H1 (cell line): ENCODE measurements at places on chromosomes 11 and 22. TPM values are rescaled to one million over a fixed set of nuclear protein-coding genes. Genes with fewer than 3 reads are reported as not detected.
A peak's percentile ranks its signal among the peaks of the same experiment; 100 is the strongest.

SLC22A25 gene
- polyA plus RNA-seq, result not detected in 2 replicates

RAG1 gene
- 0.13 and 0.14 TPM in 2 replicates for polyA plus RNA-seq

DEAF1 gene
- 47.3 and 64.7 TPM in 2 replicates for polyA plus RNA-seq

TBX10 gene
- polyA plus RNA-seq, result 0.09 and 0.17 TPM in 2 replicates

RTN4RL2 gene
- 11.4 and 17.3 TPM in 2 replicates for polyA plus RNA-seq

SCGB2A2 gene
- not detected in 2 replicates for polyA plus RNA-seq

MAJIN gene
- polyA plus RNA-seq, result not detected in 2 replicates

SLC22A6 gene
- not detected in 2 replicates for polyA plus RNA-seq

MACROD1 gene
- 34.1 and 107 TPM in 2 replicates for polyA plus RNA-seq

- DNase-seq, result no peak
Observed at GRCh38 chr22:42957958-42958357, 57.0 kb downstream of the PACSIN2 start.

DNA sequence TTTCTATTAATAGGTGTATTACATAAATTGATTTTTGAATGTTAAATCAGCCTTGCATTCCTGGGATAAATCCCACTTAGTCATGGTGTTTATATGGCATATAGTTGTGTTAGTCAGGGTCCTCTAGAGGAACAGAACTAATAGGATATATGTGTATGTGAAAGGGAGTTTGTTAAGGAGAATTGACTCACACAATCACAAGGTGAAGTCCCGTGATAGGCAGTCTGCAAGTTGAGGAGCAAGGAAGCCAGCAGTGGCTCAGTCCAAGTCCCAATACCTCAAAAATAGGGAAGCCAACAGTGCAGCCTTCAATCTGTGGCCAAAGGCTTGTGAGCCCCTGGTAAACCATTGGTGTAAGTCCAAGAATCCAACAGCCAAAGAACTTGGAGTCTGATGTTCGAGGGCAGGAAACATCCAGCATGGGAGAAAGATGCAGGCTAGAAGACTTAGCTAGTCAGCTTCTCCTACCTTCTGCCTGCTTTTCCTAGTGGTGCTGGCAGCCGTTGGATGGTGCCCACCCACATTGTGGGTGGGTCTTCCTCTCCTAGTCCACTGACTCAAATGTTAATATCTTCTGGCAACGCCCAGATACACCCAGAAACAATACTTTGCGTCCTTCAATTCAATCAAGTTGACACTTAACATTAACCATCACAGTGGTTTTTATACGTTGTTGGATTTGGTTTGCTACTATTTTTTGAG is 12.9 kb downstream of the SFI1 start:
- no peak for DNase-seq

GRCh38 chr11:78420255-78420764 is 2.7 kb upstream of the GAB2 start:
- DNase-seq, result no peak

GRCh38 chr22:44659140-44659539 is 42.9 kb upstream of the PRR5 start:
- no peak for DNase-seq

DNA sequence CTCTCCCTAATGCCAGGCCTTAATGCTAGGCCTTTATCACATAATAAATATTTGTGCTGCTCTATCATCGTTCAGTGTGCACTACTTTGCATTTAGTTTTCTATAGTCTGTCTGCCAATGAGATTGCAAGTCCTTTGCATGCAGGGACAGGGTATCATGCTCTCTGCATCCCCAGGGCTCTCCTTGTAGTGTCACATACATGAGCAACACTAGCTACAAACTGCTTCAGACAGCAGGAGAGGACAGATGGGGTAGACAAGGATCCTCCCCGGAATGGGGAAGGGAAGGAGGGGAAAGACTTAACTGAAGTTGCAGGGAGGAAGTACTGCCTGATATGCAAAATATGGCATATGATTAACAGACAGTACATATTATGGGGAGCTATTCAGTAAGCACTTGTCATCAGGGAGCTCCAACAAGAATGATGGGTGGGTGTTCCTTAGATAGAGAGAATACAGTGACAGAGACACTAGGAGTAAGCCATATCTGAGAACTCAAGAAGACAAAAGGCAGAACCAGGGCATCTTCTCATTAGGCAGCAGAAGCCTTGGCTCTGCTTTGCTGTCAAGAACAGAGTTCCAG is 42.8 kb downstream of the ZNF202 start:
- no peak for DNase-seq

DNA sequence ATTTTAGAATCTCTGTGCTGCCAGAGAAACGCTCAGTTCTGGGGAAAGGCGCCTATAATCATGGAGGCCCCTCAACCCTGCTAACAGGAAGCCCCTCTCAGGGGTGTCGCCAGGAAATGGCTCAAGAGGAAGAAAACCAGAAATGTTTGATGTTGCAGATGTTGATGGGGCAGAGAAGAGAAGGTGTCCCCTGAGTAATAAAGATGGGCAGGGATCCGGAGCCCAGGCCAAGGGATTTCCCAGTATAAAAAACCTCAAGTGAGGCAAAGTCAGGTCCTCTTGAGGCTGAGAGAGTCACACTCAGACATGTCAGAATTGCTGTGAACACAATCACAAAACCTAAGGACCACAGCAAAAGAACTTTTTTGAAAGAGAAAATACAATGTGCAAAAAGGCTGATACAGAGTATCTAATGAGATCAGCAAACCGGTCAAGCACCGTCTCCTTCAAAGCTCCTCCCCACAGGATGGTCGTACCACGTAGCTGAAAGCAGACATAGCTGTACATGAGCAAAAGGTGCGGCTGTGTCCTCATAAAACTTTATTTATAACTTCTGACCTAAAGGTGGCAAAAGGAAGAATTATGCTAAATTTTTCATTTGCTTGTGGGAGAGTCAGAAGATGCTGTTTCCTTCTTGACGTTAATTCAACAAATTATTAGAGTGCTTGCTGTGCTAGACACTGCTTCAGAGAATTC is 12.2 kb downstream of the MOV10L1 start:
- DNase-seq, result no peak

- DNase-seq, result no peak
Observed at GRCh38 chr22:45305456-45306075, 4.2 kb upstream of the FAM118A start.

DNA sequence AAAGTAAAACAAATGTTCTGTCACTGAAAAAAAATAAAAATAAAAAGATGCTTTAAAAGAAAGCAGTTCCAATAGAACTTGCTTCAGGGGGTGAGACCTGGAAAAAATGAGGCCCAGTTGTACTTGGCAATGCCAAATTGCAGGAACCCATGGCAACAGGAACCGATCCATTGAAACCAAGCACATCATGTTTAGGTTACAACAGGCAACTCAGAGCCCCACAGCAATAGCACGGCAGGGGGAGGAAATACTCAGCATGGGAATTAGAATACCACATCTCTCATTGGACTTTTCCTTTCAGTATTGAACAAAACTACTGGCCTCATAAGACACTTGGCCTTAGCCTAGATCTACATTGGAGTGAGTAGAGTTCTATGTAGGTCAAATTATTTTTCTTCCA is 84.3 kb downstream of the MSANTD4 start:
- no peak for DNase-seq

DNA sequence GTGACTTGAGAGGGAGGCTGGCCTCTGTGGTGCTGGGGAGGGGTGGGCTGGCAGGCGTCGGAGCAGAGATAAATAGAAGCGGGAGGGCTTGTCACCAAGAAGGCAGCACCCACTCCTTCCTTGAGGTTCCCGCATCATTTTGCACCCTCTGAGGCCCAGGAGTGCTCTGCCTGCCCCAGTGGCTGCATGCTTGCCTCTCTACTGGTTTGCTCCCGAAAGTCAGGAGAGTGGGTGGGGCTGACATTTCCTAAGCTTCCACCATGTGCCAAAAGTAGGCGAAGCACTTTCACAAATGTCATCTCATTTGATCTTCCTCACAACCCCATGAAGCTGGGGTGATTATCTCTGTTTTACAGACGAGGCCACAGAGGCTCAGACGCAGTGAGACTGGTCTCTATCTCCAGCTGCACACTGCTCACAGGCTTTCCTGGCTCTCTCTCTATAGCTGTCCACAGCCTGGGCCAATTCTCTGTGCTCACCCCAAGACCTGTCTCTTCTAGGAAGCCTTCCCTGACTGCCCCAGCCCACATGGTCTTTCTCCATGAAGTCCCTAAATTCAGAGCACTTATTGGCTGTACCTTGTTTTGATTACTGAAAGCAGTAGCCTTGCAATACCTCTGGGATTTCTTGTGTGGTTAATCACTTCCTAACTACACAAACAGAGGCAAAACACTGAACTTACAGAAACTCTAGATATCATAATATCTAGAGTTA is 2.6 kb upstream of the UCP3 start:
- no peak for DNase-seq

DNA sequence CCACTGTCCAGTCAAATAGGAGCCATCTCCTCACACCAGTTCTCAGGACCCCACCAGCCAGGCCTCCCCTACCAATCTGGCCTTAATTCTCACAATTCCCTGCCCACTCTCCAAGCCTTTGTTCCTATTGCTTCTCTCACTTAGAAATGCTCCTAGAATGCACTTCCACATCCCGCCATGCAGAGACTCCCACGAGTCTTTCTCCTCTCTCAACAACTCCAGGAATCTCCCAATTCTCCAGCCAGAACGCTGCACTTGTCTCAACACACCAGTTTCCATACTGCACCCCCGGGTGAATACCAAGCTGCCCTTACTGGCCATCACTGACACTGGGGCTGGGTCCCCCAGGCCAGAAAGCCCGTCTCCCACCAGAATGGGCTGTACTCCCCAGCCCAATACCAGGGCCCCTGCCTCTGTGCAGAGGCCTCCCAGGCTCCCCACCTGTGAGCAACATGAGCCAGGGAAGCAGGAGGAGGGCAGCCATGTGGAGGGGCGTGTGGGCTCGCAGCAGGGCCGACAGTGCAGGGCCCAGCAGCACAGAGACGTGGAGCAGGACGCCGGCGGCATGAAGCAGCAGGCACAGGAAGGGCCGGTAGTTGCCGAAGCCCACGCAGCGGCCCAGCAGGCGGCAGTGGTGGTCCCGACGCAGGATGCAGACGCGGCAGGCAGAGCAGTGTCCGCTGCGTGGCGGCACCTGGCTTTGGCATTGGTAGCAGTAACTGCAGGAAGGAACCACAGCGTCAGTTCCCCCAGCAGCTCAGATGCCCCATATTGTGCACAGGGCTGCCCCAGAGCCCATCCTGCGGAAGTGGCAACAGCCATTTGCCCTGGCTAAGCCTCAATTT is 2.4 kb downstream of the ZDHHC24 start:
- DNase-seq, result no peak

- DNase-seq, result no peak
Observed at GRCh38 chr11:44306052-44306917, 3.7 kb downstream of the ALX4 start.

DNA sequence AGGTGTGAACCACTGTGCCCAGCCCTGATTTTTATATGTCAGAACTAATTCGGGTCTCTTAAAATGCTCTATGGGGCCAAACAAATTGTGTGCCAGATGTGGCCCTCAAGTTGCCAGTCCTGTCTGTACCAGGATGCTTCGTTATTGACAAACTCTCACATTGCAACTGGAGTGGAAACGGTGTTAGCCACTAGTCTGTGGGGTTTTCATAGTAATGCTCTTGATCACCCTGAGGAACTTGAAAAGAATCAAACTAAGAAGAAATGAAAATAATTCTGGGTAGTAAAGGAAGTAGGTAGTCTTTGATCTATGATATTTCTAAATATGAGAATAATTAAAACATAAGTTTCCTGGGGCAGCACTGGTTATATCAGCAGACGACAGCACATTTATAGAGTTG is 67.3 kb upstream of the ADSL start:
- DNase-seq, result no peak

GRCh38 chr22:44357966-44358465 is 45.3 kb upstream of the SHISAL1 start:
- DNase-seq, result no peak

DNA sequence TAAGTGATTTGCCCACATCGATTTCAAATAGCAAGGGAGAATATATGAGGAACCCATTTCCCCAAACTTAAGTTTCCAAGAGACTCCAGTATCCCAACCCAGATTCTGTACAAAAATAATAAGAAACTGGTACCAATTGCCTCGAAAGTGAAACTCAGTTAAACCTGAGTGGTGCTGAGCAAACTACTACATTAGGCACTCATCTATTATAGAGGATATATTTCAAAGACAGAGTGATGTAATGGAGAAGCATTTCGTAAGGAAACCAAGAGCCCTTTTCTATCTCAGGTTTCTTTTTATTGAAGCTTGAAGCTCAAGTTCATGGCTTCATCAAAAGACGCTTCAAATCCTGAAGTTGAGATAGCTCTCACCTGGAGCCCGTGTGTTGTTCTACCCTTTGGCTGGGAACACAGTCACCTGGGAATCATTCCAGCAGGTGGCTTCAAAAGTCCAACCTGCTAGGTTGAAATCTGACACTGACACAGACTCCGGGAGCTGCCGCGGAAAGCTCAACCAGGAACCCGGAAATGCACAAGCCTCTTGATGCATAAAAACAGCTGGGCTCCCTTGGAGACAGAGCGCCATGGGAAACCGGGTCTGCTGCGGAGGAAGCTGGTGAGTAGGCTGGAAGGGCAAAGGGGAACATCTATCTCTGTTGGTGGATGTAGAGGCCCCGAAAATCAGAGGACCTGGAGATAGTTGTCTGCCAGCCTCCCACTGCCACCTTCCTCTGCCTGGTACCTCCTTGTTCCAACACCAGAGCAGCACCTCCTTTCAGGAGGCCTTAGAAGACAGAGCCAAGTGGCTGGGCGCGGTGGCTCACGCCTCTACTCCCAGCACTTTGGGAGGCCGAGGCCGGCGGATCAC is at the start of gene C11orf52:
TSS of gene C11orf52 (plus strand) at position 524 of the 867 bp plus-strand sequence. CDS start at position 584, 60 bp downstream.
- peak; percentile 69 for DNase-seq

- DNase-seq, result no peak
Observed at GRCh38 chr11:27115051-27115650, 74.5 kb downstream of the BBOX1 start.

- no peak for DNase-seq
Observed at GRCh38 chr11:69425895-69426544, 55.4 kb upstream of the LINC01488 start.

DNA sequence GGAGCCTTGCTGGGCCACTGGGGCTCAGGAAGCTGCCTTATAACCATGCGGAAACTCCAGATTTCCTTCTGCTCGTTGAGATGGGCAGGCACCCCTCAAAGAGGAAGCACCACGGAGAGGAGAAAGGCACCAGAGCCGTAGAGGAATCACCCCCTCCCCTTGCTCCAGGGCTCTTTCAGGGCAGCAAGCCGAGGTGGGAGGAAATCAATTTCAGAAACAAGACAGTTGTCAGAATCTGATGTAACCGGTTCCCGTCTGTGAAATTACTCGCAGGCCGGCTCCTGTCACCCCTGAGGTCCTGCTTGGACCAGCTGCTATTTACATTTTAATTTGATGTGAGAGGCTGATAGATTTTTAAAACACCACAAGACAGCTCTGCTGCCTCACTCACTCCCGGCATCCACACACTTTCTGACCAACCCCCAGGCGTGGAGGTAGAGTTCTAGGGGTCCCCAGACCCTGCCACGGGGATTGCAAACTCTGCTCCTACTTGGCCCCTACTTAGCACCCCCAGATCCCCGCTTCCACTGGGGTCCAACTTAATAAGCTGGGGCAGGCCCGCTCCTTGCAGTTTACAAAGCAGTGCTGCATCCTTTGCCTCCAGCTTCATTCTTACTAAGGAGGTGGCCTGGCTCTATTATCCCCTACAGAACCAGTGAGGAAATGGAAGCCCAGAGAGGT is 162.5 kb downstream of the CEP164 start:
- DNase-seq, result no peak

- peak; percentile 85 for DNase-seq
Observed at GRCh38 chr11:72238040-72238450, 5.9 kb downstream of the PHOX2A start.

GRCh38 chr11:370070-370941 is 1.0 kb downstream of the B4GALNT4 start:
- DNase-seq, result peak; percentile 80

GRCh38 chr11:61264795-61265194 is 23.8 kb downstream of the PGA5 start:
- DNase-seq, result no peak
